Kidney epithelial cell (primary cell): ENCODE measurements at places on chromosomes 7 and 10. TPM values are rescaled to one million over a fixed set of nuclear protein-coding genes. Genes with fewer than 3 reads are reported as not detected.

Gene TMEM254
- total RNA-seq = 23.9 and 24.6 TPM in 2 replicates

GRCh38 chr10:88557658-88558057, 25.5 kb downstream of the RNLS start:
- DNase-seq = no peak

Gene PKD2L1
- not detected in 2 replicates for total RNA-seq

GRCh38 chr10:103789771-103790201, 65.6 kb downstream of the SH3PXD2A start:
- no peak for DNase-seq

DNA sequence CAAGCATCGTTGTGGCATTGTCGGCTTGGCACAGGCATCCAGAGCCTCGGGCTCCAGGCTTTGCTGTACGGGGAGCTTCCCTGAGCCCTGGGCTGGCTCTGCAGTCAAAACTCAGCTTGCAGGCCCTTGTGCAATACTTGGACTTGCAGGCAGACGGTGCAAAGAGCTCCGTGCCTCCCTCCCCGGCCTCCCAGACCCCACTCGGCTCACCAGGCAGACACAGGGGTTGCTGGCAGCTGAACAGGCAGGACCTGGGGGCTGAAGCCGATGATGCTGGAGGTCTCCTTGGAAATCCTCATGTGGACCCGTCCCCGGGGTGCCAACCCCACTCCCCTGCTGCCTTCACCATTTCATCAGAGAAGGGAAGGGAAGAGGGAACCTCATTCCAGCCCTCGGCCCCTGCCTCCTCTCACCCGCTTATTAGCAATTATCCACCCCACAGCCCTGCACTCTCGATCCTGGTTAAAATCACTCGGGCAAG, 59.6 kb upstream of the GNA12 start:
- no peak for DNase-seq

DNA sequence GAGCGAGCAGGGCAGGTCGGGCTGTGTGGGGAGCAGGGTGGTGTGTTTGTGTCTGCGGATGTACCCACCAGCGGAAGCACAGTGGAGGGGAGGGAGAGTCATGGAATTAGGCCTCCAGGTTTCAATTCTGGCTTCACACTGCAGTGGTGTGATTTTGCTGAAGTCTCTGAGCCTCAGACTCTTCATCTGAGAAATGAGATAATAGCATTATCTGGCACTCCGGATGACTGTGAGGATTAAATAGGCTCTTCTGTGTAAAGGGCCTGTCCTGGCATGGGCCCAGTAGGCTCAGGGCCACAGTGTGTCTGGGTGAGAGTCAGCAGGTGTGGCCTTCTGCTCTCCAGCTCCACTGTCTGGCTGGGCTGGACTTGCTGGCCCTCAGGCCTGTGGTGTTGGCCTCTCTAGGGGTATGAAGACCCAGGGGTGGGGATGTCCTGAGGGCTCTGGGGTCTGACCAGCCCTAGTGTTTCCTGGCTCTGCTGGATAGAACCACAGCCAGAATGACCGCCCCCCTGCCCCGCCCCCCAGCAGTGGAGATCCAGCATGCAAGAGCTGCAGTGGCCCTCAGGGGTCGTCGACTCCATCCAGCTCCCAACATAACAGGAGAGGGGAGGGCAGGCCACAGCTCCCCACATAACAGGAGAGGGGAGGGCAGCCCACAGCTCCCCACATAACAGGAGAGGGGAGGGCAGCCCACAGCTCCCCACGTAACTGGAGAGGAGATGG, 178.6 kb downstream of the RPS24 start:
- no peak for DNase-seq

DNA sequence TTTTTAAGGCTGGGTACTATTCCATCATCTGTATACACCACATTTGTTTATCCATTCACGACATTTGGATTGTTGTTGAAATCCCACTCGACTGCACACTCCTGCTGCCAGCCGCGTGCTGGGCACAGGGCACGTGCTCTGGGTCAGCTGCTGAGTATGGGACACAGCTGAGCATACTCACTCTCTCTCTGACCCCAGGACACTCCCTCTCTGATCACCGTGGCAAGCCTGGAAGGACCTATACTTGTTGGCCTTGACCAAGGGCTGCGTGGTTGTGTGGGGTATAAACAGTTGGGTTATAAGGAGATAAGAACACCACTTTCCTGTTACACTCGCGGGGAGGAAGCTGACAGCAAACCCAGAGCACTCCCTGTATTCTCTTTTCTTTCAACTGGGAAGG, 153.0 kb upstream of the RHEB start:
- no peak for DNase-seq
